ENCODE measurements at places on chromosomes 12 and 14.

DNA sequence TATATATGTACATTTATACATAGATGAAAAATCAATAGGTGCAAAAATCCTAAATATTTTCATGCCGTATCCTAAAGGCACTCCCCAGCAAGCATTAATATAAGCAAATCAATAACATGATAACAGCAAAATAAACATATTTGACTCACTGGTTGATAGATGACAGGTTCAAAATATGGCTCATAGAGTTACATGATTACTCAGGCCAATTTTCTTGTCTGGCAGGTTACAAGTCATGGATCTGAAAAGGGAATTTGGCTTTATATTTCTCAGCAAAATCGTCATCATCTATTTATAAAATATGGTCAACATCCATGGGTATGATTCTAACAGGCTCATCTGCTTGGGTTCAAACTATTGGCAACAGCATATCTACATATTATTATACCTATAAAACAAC is 34.9 kb upstream of the SYT1 start:
- no peak for DNase-seq

DNA sequence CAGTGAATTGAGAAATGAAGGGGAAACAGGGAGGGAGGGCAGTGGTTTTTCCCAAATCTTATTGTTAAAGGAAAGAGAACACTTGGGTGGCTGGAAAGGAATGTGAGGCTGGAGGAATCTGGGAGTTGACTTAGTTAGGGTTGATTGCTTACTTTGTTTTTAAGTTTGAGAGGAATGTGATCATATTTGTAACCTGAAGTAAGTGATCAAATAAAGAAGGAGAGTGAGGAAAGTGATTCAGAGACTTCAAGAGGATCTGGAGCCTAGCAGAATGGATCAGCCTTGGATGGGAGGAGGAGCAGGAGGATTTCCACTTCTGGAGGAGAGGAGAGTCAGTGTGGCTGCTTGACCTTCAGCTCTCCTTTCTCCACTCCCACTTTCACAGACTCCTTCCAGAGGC is 6.0 kb upstream of the LRP6 start:
- no peak for DNase-seq

DNA sequence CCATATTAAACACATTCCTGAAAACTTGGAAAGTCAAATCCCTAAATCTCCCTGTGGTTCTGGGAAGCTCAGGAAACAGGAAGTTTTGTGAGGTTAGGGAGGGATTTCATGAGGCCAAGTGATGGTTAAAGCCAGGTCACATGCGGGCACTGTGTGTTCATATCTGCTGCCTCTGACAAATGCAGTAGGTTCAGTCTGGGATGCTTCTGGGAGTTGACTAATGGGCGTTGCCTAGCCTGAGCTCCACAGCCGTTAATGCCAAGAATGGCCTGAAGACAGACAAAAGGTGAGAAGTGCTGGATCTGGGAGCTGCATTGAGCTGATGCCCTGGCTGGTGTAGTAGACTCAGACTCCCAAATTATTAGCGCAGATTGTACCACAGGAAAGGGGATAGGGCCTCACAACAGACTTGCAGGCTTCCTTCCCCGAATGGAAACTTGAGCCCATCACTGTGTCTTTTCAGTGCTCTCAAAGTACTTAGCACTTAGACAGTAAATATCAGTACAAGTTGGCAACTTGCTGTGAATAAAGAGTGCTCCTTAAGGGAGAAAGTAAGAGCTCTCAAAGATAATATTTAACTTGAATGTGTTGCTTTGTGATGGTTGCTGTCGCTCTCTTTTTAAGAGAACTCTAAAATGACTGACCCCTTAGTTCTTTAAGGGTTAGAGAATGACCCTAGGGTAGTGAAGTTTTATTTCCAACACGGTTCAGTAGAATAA is 17.3 kb downstream of the GSG1 start:
- no peak for DNase-seq

- peak; percentile 93 for DNase-seq
Observed at GRCh38 chr14:24332268-24332993, 2.4 kb downstream of the ADCY4 start.

DNA sequence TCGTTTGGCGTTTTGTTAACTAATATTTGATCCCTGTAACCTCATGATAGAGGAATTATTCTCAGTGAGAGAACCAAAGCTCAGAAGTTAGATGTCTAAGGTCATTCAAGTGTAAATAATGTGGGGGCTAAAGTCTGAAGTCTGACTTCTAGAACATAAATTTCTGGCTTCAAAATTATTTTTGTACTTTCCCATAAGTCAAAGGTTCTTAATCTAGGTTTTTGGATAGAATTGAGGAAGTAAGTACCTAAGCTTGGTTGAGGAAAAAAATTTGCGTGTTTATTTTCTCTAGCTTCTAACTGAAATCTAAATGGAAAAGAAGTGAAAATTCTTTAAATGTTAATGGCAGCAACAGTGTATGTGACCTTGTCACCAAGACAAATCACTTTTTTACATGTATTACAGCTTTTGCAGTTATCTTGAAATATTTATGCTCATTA is 2.3 kb downstream of the LARP4 start:
- peak; percentile 6 for DNase-seq

DNA sequence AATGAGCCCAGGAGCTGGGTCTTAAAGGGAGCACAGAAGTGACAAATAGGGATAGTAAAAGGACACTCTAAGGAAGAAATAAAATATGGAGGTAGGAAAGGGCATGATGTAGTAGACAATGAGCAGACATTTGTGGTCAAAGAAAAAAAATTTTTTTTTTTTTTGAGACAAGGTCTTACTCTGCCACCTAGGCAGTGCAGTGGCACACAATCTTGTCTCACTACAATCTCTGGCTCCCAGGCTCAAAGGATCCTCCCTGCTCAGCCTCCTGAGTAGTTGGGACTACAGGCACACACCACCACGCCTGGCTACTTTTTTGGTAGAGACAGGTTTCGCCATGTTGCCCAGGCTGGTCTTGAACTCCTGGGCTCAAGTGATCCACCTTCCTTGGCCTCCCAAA is 8.5 kb downstream of the FKBP3 start:
- DNase-seq, result no peak

- no peak for DNase-seq
Observed at GRCh38 chr12:9244894-9245293, 36.7 kb upstream of the PZP start.

DNA sequence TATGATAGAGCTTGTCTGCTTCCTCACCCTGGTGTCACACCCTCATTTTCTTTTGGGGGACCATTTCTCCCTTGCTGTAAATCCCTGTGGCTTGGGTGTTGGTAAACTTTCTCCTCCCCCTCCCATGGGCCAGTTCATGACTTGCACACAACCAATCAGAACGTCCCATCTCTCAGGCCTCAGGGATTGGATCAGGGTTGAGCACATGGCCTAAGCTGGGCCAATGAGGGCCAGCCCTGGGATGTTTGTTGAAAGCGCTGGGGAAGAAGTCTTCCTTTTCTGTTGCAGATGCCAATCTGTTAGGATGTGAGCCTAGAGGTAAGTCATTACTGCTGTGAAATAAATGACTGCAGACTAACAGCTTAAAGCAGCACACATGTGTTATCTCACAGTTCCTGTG is 136.7 kb downstream of the AACS start:
- no peak for DNase-seq

DNA sequence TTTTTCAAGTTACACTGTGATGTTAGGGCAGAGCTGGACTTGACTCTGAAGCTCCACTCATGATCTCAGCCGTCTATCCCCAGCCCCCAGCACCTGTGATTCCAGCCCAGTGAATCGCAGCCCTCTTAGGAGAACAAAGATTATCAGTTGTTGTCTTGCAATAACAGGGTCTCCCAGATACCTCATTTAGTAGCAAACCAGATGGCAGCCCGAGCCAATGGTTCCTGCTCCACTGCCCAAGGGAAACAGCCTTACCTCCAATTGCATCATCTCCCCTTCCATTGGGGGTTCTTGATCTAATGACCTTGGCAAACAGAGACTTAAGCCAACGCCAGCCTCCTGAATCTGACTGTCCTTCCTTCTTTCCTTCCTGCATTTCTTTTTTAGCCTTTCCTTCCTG is 371.2 kb downstream of the BCL11B start:
- DNase-seq, result no peak

DNA sequence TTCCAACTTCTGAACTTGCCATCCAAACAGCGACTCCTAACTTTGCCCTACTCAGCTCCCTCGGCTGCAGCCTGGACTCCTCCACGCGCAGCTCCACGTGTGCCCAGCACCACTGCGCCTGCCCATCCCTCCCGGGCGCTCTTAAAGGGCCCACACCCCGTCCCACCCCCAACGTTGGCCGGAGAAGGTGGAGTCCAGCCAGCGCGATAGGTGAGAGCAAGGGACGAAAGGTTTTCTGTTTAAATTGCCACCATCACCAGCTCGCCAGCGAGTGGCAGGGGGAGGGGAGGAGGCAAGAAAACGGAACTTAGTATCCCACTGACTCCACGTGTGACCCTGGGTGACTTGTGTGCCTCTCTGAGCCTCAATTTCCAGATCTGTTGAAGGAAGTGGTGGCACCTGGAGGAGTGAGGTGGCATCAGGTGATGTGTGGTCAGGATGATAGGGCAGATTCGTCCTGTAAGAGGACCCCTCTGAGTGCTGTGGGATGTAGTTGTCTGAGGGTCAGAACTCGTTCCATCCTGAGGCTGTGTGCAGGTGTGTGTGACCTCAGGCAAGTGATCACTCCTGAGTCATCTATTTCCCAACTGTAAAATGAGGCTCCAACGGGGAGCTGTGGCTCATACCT is 59.7 kb downstream of the TRPV4 start:
- DNase-seq, result no peak

GRCh38 chr12:27652174-27652763 is 44.0 kb upstream of the REP15 start:
- DNase-seq, result peak; percentile 93

DNA sequence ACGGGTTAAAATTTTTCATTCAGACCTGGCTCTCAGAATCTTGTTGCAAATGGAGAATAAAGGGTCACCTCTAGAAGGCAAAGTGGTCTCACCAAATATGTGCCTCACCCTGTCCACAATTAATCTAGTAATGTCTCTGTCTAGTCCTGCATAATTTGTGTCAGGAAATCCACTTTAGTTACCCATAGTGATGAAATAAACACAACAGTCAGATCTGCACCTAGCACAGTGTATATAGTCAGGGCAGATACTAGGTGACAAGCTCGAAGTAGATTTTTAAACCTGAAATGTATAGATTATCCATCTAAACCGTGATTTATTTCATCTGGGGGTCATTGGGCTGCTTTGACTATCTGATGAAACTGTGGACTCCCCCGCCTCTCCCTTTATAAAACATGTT is 15.9 kb upstream of the FLVCR2 start:
- DNase-seq, result no peak

DNA sequence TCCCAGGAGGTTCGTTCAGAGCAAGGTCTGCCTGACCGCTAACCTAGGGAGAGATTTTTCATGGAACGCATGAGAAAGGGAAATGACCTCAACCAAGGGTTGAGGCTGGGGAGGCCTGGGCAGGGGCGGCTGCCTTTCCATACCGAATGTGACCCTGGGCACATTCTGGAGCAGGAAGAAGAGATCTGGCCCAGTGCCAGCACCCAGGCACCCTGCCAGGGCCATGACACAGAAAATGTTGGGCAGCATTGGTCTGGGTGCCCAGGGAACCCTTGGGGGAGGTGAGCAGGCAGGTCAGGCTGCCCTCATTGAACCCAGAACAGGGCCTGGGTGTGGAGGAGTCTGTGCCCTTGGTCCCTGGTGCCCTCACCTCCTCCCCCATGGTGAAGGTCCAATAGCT is 106.8 kb downstream of the CALM1 start:
- no peak for DNase-seq

- peak; percentile 80 for DNase-seq
Observed at GRCh38 chr12:7439579-7440505, 4.1 kb downstream of the CD163L1 start.

GRCh38 chr12:85179680-85180270 is 100.2 kb upstream of the ALX1 start:
- peak; percentile 43 for DNase-seq

GRCh38 chr12:122148657-122149056 is 25.4 kb downstream of the IL31 start:
- DNase-seq, result no peak

GRCh38 chr12:104538891-104539462 is 82.2 kb downstream of the CHST11 start:
- no peak for DNase-seq

DNA sequence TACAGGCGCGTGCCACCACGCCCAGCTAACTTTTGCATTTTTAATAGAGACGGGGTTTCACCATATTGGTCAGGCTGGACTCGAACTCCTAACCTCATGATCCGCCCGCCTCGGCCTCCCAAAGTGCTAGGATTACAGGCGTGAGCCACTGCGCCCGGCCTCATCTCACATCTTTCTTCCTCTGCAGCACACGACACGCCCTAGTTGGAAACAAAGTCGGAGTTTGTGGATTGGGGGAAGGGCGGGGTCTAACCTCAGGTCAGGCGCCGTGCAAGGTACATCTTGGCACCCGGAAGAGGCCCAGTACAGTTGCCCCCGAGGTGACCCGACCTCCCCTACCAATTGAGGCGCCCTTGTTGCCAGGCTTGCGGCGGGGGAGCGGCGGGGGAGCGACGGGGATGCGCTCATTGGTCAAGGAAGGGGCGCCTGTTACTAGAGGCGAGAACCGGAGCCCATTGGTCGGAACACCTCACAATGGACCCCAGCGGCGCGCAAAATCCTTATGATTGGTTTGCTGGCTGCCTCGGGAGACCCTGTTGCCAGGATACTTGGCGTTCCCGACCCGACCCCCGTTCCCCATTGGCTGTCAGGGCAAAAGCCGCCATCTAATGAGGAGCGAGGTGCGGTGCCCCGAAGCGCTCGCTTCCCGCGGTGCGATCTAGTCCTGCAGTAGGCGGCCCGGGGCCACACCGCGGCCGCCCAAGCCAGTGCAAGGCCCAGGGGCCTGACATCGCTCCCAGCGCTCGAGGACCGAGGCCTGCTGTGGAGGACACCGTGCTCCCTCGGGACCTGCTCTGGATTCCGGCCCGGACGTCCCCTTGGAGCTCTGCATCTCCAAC is at the start of gene REC8:
TSS of gene REC8 (plus strand) at position 659 of the 839 bp plus-strand sequence. CDS start 473 bp downstream, outside the sequence.
- DNase-seq, result peak; percentile 99

- DNase-seq, result no peak
Observed at GRCh38 chr12:112800183-112800582, 8.6 kb downstream of the RPH3A start.

DNA sequence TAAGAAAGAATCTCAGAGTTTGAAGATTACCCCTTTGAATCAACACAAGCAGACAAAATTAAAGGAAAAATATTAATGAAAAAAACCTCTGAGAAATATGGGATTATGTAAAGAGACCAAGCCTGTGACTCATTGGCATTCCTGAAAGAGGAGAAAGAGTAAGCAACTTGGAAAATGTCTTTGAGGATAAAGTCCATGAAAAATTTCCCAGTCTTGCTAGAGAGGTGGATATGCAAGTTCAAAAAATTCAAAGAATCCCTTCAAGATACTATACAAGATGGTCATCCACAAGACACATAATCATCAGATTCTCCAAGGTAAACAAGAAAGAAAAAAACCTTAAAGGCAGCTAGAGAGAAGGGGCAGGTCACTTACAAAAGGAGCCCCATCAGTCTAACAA is 13.3 kb downstream of the SLCO1B1 start:
- DNase-seq, result no peak

- no peak for DNase-seq
Observed at GRCh38 chr14:24463017-24463883, 20.7 kb upstream of the SDR39U1 start.

DNA sequence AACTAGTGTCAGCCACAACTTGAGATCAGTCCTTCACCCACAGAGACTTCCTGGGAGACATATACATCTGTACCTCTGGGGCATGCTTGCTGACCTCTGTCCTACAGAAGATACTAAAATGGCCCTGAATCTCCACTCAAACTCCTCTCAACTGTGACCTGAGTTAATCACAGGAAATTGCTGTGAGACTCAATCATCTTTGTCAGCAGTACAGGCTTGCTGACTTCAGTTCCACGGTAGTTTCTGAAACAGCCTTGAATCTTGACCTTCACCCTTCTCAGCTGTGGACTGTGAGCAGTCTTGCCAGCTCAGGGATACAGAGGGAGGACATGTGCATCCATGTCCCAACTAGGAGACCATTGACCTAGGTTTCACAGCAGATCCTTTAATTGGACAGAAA is 1.4 kb upstream of the KLRC1 start:
- no peak for DNase-seq
